Vein endothelial cell (primary cell): ENCODE measurements at places on chromosomes 2 and 18. TPM values are rescaled to one million over a fixed set of nuclear protein-coding genes. Genes with fewer than 3 reads are reported as not detected.

The VWA3B gene
- not detected in 2 replicates for total RNA-seq

The ECEL1 gene
- not detected in 2 replicates for total RNA-seq

The CYS1 gene
- total RNA-seq, result 0.33 TPM in 1 of 2 replicates, not detected in the other

The CTLA4 gene
- total RNA-seq, result not detected in 2 replicates

The SPR gene
- 33.4 and 40.2 TPM in 2 replicates for total RNA-seq

The WDR12 gene
- total RNA-seq, result 30.4 and 31.0 TPM in 2 replicates

The SERPINB11 gene
- total RNA-seq, result not detected in 2 replicates

The MAL gene
- not detected in 2 replicates for total RNA-seq

The DNER gene
- total RNA-seq, result 0.33 and 0.67 TPM in 2 replicates

The VWC2L gene
- not detected in 2 replicates for total RNA-seq

The PKP4 gene
- 58.8 and 80.0 TPM in 2 replicates for total RNA-seq

The HOXD4 gene
- total RNA-seq, result 7.8 and 9.4 TPM in 2 replicates

The DES gene
- total RNA-seq, result under 0.01 TPM in 1 of 2 replicates, not detected in the other

The C2orf78 gene
- not detected in 2 replicates for total RNA-seq

The LTBP1 gene
- 41.3 and 145 TPM in 2 replicates for total RNA-seq

The C2orf80 gene
- not detected in 2 replicates for total RNA-seq

The HOXD9 gene
- 11.7 and 22.5 TPM in 2 replicates for total RNA-seq
